ENCODE measurements at places on chromosomes 12 and 14. TPM values are rescaled to one million over a fixed set of nuclear protein-coding genes. Genes with fewer than 3 reads are reported as not detected.
A peak's percentile ranks its signal among the peaks of the same experiment; 100 is the strongest.

- no peaks in the 10 kb centered on the region for H3K27me3 ChIP-seq
- no peaks in the 10 kb centered on the region for H3K4me1 ChIP-seq
- no peaks in the 10 kb centered on the region for H3K36me3 ChIP-seq
- DNase-seq: no peak
- no peak overlapping the region for H3K4me3 ChIP-seq
- H3K27ac ChIP-seq: no peak overlapping the region
Measured at GRCh38 chr12:114850661-114851275, 166.8 kb upstream of the TBX3 start.

The NKX2-1 gene
- total RNA-seq: not detected

The ESPL1 gene
- 6.1 TPM for total RNA-seq

DNA sequence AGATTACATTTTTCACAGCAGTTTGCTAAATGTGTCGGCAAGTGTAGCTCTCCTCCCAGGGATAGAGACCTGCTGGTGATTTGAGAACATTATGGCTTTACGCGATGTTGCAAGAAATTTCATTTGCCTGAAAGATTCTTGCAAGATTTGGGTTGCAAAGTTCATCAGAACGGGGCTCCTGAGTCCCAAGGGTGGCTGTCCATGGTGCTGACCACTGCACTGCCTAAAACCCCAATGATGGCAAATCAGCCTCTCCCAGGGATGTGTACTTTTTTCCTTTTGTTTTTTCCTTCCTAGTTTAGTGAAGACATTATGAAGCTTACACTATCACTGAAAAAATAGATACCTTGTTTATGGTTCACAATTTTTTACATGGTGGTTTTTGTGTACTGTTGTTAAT, 85.4 kb downstream of the WSCD2 start:
- no peak overlapping the region for H3K4me3 ChIP-seq
- no peaks in the 10 kb centered on the region for H3K36me3 ChIP-seq
- no peak for DNase-seq
- no peaks in the 10 kb centered on the region for H3K4me1 ChIP-seq
- no peaks in the 10 kb centered on the region for H3K27me3 ChIP-seq

GRCh38 chr14:73764406-73765280, 50.5 kb upstream of the PNMA1 start:
- peaks cover 43% of the 10 kb centered on the region for H3K4me1 ChIP-seq
- no peaks in the 10 kb centered on the region for H3K36me3 ChIP-seq
- H3K27me3 ChIP-seq: no peaks in the 10 kb centered on the region
- no peak overlapping the region for H3K4me3 ChIP-seq
- DNase-seq: peak; percentile 80
- peak overlapping the region; percentile 89 for H3K27ac ChIP-seq

DNA sequence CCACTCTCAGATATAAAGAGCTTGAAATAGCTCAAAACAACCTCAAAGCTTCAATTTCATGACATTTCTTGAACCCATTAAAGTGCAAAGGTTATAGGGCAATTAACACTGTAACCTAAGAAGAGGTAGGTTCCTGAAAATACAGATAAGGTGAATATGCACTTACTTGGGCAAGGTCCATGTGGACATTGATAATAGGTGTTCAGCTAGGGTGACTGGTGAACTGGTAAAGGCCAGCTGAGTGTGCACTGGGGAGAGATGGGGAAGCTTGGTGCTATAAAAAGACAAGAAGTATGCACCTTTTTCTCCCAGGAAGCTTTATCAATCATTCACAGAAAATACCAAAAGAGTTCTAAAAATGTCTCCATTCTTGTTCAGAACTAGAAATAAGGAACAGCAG, 418.6 kb downstream of the SLC16A7 start:
- H3K27me3 ChIP-seq: no peaks in the 10 kb centered on the region
- no peak overlapping the region for H3K4me3 ChIP-seq
- no peaks in the 10 kb centered on the region for H3K36me3 ChIP-seq
- H3K4me1 ChIP-seq: no peaks in the 10 kb centered on the region

All from prostate gland (tissue), 2 donors.